ENCODE measurements at places on chromosomes 3 and 15.

- no peak for DNase-seq
Observed at GRCh38 chr15:91456921-91457320, 356.9 kb downstream of the SV2B start.

- peak; percentile 67 for DNase-seq
Observed at GRCh38 chr15:99708563-99708962, 24.7 kb downstream of the LYSMD4 start.

DNA sequence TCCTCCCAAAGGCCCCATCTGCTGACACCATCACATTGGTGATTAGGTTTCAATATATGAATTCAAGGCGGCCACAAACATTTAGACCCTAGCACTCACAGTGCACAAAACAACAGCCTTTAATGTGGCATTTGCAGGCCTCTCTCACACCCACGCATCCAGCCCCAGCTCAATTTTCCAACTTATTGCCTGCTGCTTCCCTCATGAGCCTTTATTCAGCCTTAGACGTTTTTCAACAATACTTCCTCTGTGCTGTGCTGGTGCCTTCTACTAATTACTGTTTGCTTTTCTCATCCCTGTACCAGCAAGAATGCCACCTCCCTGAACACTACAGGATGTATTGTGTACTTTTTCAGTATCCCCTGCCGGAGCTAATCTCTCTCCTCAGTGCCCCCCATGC lies 334.6 kb downstream of the GABRB3 start:
- no peak for DNase-seq

DNA sequence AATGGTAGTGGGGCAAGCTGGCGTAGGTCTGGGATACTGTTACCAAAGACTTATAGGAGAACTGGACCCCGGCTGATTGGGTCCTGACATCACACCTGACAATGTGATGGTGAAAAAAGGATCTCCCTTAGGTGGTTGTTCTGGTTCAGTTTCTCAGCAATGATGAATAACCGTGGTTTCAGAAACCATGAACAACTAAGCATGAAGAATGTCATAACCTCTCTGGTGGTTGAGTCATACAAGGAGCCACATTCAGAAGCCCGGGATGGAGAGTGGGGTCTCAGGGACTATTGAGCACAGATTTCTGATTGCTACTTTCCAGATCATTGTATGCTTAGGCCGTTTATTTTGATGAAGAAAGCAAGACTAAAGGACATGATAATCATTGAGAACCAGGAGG lies 17.4 kb downstream of the GPR160 start:
- DNase-seq = no peak

GRCh38 chr3:126557415-126557745 lies 1.4 kb downstream of the C3orf22 start:
- no peak for DNase-seq

DNA sequence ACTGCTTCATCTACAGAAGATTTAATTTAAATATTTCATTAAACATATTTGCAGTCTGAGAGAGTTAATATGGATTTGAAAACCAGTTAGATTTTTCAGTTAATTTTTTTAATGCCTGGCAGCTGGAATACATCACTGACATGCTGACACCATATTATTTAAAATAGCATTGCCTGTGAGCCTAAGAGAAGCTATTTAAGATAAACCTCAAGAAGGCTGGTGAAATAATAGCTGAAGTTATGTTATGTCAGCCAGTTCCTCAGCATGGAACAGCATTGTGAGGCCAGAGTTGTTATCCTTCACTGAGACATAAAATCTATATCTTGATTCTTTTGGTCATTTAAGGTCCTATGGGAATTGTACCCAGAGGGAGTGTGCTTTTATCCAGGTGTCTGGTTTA lies 705.2 kb downstream of the NAALADL2 start:
- DNase-seq = no peak

DNA sequence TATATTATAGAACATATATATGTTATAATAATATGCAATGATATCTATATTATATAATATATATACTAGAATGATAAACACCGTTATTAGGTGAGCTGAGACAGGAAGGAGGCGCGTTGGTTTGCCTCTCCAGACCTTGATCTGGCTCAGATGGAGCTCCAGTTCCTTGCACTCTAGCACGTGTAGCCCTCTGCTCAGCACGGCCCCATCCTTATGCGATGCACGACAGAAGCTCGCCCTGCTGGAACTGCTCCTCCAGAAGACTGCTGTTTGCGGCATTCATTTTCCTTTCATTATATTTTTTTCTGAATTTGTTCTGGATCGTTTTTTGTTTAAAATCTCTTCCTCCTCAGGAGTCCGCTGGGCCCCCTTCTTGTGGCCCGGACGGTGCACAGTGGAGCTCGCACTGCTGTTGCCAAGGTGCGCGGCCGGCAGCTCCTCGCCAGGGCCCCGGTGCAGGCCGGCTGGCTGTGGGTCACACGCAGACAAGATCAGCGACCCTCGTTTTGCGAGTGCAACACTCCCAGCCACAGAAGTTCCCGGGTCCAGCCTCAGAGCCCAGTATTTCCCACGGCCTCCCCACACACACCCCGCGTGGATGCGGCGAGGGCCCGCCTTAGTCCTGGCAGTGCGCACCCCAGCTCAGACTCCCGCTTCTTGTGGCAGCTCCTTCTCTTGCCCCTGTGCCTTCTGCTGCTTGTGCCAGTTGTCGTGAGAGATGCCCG lies 112.2 kb downstream of the CHL1 start:
- no peak for DNase-seq

GRCh38 chr3:15805756-15806266 lies 8.0 kb upstream of the ANKRD28 start:
- no peak for DNase-seq

DNA sequence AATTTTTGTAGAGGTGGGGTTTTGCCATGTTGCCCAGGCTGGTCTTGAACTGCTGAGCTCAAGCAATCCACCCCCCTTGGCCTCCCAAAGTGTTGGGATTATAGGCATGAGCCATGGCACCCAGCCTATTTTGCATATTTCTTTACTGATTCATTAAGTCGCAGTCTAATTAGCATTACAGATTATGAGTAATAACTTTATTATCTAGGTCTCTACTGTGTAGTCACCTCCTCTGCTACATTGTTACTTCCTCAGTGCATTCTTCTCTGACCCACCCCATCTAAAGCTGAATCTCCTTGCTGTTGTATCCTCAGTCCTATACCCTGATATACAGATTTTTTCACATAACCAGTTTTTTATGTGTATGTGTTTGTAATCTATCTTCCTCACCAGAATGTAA lies 61.7 kb downstream of the TFDP2 start:
- no peak for DNase-seq

GRCh38 chr3:126493739-126494138 lies 18.0 kb upstream of the ZXDC start:
- DNase-seq = no peak

DNA sequence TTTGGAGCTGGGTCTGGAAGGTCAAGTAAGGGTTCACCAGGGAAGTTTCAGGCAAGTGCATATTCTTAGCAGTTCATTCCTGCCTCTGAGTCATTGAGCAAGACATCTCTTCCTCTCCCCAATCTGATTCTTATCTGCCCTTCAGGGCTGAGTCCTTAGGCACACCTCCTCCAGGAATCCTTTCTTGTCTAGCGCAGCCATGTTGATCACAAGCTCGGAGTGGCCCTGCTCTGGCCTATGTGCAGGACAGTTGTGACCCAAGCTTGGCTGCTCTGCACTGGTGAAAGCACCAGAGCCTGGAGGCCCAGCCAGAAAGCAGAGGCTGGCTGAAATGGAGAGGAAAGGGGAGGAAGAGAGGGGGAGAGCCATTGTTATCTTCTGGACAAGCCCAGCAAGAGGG lies 30.9 kb upstream of the MRPS22 start:
- no peak for DNase-seq

GRCh38 chr3:125001557-125002413 lies 54.0 kb downstream of the HEG1 start:
- DNase-seq = no peak
